AG10803 (cell line): ENCODE measurements at places on chromosomes 7 and 10.
A peak's percentile ranks its signal among the peaks of the same experiment; 100 is the strongest.

DNA sequence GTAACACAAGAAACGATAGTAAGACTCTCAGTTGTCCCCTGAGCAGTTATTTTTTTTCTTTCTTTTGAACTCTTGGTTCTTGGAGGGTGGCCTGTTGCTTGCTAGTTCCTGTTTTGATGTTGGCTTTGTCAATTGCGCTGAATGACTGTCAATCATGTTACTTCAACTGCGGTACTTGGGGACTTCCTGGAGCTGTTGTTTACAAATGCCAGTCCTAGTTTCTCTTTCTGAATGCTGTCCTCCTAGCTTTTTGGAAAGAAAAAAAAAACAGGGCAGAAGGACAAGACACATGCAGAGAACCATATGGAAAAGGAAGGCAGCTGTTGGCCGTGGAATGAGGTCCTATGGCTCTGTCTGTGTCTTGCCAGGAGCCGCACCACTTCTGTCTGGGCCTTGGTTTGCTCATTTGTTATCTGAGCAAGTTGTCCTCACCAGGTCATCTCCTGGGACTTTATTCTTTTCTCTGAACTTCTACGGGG, 7.0 kb upstream of the PDCD4 start:
- no peak for DNase-seq

- DNase-seq, result no peak
Observed at GRCh38 chr10:71939861-71940474, 24.2 kb upstream of the CHST3 start.

DNA sequence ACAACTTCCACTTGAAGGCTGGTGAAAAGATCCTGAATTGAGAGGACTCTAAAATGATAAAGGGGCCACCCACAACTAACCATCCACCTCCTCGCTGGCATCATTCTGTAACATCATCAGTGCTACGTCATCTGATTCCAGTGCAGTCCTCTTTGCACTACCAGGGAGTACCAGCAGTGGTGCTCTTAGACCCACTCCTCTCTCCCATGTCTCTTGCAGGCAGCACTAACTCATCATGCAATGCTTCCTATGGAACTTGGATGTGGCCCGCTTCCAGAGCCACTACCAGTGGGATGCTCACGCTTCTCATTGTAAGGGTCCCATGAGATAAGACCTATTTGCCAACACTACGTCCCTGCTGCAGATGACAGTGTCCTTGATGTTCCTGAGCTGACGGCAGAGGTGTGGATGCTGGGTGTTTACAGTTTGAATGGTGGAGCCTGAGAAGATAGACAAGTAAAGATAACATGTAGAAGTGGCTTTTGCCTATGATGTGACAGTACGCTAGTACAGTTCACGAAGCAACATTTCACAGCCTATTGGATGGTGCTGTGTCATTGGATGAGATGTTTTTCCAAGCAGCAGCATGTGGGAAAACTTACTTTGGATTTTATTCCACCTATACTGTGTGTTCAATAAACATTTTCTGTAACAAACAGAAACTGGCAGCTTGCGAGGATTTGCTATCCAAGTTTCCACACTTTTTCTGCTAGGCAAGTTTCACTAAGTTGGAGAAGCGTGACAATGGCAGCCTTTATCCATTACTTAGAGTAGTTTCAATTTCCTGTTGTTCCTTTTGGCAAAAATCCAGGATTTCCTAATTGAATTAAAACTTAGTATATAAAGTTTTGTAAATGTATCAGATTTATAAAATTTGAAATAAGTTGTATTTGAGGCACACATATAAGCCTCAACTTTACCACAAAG, 35.8 kb upstream of the COBL start:
- DNase-seq, result no peak

DNA sequence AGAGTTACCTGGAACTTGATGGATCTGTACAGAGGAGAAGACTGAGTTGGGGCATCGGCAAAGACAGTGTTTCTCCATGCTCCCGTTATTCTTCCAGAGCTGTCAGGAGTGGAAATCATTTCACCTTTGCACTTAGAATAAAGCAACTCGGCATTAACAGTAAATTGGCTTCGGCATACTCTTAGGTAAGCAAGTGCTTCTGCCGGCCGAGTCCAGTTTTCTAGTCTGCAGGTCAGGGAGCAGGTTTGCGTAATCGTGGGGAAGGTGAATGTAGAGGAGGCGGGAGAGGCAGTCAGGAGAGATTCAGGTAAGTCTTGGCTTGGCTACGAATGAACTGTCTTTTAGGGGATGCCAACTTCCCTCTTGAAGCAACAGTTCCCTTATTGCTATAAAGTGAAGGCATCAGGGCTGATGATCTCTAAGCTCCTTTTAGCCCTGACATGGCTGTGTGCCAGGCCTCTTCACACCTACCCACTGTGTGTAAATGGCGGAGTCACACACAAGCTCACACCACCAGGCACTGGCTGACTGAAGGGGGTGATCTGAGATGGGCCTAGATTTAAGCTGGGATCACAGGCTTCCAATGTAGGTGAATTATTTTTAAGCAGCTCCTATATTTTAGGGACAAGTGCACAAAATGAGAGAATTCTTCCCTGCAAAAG, 127.1 kb downstream of the GATA3 start:
- DNase-seq, result no peak

DNA sequence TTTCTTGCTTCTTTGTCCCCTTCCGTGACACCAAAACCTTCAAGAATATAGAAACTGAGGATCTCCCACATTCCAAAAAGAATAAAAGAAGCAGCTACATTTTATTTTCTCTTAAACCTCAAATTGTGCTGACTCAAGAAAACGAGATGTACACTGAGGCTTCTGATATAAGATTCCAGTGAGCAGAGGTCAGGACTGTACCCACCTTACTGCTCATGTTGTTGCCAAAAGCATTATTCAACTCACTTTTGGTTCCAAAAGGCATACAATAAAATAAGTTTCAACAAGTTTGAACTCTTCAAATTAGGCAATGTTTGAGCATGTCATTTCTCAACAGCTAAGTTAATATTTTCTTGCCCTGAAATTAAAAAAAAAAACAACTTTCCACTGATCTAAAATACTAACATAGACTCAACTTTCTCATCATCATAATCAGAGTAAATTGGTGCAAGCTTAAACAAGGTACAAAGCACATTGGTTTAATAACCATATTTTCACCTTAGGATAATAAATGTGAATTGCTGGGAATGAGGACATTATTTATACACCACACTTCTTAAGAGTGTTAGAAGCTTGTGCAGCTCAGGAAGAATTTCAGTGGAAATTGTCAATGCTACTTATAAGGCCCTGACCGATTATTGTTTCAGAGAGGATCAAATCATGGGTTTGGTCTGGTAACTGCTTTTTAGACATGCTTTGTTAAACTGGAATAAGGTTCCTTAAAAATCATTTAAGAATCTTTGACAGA, 629.0 kb upstream of the IGFBP3 start:
- no peak for DNase-seq

DNA sequence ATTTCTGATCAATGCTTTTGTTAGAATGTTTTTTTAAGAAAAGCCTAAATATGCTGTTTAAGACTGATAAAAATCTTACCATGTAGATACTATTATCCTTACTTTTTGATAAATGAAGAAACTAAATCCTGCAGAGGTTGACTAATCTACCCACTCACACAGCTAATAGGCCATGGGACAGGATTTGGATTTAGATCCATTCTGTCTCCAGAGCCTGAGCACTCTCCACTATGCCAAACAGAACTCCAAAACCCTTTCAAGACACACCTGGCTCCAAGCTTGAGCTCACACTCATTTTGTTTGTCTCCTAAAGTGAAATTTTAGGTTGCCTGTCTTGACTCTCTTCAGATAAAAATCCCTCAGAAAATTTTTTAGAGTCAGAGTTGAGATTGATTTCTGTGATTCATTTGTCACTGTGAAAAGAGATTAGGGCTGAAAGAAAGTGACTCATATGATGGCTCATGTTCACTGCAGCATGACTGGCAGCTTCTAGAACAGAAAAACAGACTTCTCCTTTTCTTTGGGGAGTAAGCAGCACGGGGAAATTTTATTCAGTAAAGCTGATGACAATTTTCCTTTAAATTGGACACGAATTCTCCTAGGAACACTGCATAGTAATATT, 132.3 kb upstream of the POT1 start:
- DNase-seq, result no peak

DNA sequence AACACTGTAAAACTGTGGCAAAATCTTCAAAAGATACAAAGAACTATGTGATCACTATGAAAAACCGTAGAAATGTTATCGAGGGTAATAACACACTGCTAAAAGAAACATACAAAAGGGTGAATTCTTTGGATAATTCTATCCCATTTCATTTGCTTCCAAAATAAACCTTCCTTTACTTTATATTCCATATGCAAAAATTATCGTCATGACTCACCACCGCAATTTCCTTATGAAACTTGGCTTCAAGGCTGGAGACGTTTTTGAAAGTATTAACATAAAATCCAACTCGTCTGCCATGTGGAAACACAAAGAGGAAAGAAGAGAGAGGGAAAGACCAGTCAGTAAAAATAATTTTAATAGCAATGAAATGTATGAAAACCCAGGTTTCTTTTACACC, 165.2 kb downstream of the AMPH start:
- no peak for DNase-seq

DNA sequence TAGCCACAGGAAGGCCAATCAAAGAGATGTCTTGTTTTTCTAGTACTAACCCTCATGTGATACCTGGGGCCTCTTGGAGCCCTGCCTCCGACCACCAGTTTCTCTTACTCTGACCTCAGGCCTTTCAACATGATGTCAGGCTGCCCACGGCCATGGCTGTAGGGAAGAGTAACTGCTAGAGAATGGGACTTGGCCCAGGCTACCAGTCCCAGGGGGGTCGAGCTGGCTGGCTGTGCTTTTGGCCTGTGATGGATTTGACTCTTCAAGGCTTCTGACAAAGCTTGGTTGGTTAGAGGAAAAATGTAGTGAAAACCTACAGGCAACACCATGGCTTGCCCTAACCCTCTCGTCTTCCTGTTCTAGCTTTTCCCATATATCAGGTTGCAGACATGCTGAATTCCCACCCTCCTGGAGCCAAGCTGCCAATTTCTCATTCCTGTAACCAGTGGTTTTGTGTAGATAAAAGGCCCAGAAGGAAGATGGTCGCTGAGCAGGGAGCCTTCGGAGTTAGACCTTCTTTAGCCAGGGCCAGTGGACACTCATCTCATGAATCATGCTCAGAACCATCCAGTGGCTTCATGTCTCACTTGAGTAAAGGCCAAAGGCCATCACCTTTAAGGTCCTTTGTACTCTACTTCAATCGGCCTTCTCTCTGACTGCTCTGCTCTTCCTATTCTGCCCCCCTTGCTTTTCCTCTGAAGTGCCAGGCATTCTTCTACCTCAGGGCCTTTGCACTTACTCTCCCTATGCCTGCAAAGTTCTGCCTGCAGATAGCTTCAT, 19.7 kb downstream of the SUFU start:
- peak; percentile 64 for DNase-seq

DNA sequence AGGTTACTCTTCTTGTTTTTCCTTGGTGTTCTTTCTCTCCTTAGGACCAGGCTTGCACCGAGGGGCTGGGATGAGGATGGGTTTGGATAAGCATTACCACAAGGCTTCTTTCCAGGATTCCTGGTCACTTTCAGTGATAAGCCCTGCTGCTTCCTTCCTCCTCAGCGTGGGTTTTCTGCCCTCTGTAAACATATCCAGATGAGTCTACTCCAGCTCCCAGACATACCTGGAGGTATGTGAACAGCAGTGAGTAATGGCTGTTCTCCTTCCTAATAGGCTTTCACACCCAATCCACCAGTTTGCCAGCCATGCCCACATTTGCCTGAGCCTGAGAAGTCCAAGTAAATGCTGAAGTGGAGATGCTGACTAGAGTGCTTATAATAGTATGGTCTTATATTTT, 229.8 kb upstream of the YAE1 start:
- no peak for DNase-seq

- DNase-seq, result no peak
Observed at GRCh38 chr7:70237831-70238575, 639.7 kb downstream of the AUTS2 start.

- peak; percentile 13 for DNase-seq
Observed at GRCh38 chr10:121667948-121668313, 69.7 kb upstream of the FGFR2 start.

GRCh38 chr7:90688810-90689209, 92.7 kb downstream of the CDK14 start:
- DNase-seq, result no peak

GRCh38 chr10:6119423-6119822, 30.6 kb downstream of the RBM17 start:
- DNase-seq, result no peak

GRCh38 chr10:76946270-76946669, 691.3 kb downstream of the KCNMA1 start:
- peak; percentile 57 for DNase-seq

GRCh38 chr10:625751-626711, 63.4 kb downstream of the DIP2C start:
- no peak for DNase-seq

DNA sequence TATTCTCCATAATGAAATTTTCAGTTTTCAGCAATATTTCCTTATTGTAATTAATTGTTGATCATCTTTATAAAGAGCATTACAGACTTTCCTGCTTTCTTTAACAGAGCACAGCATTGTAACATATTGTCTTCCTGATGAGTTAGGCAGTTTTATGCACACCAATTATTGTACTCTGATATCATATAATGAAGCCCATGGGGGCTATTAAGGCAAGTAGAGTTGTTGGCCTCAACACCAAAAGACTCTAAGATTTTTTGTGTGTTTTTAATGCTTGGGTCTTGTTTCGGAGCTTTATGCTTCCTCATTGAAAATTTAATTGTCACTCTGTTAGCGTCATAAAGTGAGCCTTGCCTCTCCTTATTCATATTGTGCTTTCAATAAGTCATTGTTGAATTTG, 49.2 kb upstream of the ARID5B start:
- no peak for DNase-seq

GRCh38 chr10:128711806-128712205, 585.6 kb upstream of the MKI67 start:
- DNase-seq, result no peak
